ENCODE measurements at places on chromosomes 7 and 10.

GRCh38 chr7:150363370-150363769, 5.3 kb upstream of the REPIN1 start:
- no peak for DNase-seq

- DNase-seq: no peak
These were observed 92.9 kb downstream of the CELF2 start for GRCh38 chr10:11110539-11110938.

- DNase-seq: no peak
These were observed 502.4 kb downstream of the GRM8 start for GRCh38 chr7:126750207-126750911.

- DNase-seq: no peak
These were observed 34.8 kb upstream of the SH2D4B start for GRCh38 chr10:80502621-80503583.

DNA sequence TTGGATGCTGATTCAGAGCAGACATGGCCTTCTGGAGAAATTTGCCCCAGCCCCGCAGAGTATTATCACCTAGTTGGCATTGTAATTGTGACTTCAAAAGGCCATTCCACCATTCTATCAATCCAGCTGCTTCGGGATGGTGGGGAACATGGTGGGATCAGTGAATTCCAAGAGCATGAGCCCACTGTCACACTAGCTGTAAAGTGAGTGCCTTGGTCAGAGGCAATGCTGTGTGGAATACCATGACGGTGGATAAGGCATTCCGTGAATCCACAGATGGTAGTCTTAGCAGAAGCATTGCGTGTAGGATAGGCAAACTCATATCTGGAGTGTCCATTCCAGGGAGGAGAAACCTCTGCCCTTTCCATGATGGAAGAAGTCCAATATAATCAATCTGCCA, 13.3 kb upstream of the TMEM248 start:
- DNase-seq: no peak

- no peak for DNase-seq
These were observed 4.5 kb downstream of the NEUROG3 start for GRCh38 chr10:69568472-69569395.

DNA sequence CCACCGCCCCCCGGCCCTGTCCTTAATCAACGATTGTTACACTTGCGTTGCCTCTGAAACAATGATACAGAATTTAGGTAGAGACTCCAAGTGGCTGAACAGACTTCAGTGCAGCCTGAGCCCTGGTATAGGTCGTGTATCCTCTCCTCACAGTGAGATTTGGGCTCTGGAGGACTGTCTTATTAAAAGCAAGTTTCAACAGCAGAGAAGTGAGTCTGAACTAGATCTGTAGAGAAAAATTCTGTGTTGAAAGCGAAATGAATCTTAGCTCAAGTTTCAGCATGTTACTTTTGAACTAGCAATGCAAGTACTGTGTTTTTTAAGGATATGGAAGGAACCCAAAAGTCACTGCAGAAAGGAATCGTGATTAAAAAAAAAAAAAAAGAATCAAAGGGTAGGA, 103.1 kb downstream of the HOXA1 start:
- no peak for DNase-seq

DNA sequence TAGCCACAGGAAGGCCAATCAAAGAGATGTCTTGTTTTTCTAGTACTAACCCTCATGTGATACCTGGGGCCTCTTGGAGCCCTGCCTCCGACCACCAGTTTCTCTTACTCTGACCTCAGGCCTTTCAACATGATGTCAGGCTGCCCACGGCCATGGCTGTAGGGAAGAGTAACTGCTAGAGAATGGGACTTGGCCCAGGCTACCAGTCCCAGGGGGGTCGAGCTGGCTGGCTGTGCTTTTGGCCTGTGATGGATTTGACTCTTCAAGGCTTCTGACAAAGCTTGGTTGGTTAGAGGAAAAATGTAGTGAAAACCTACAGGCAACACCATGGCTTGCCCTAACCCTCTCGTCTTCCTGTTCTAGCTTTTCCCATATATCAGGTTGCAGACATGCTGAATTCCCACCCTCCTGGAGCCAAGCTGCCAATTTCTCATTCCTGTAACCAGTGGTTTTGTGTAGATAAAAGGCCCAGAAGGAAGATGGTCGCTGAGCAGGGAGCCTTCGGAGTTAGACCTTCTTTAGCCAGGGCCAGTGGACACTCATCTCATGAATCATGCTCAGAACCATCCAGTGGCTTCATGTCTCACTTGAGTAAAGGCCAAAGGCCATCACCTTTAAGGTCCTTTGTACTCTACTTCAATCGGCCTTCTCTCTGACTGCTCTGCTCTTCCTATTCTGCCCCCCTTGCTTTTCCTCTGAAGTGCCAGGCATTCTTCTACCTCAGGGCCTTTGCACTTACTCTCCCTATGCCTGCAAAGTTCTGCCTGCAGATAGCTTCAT, 19.7 kb downstream of the SUFU start:
- DNase-seq: no peak

- DNase-seq: no peak
These were observed 337.2 kb downstream of the C7orf25 start for GRCh38 chr7:42574685-42575084.

GRCh38 chr7:26619348-26619984, 244.9 kb downstream of the SKAP2 start:
- no peak for DNase-seq

DNA sequence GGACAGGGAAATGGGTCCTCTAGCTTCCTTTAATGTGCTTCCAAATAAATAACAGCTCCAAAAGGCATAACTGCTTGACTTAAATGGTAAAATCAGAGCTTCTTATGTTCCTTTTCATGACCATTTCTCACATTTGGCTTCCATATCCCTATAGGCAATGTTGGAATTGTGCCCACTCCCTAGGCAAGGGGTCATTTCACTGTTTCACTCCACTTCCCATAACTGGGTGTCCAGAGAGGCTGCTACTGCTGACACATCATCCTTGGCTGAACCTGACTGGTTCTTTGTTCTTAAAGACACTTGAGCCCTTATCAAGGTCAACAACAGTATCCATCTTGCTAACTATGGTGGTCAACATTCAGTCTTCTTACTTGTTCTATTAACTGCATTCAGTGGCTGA, 37.1 kb downstream of the PRTFDC1 start:
- DNase-seq: no peak

GRCh38 chr7:2807845-2808772, 36.0 kb downstream of the GNA12 start:
- no peak for DNase-seq

- no peak for DNase-seq
These were observed 224.2 kb upstream of the AUTS2 start for GRCh38 chr7:69374044-69374425.

DNA sequence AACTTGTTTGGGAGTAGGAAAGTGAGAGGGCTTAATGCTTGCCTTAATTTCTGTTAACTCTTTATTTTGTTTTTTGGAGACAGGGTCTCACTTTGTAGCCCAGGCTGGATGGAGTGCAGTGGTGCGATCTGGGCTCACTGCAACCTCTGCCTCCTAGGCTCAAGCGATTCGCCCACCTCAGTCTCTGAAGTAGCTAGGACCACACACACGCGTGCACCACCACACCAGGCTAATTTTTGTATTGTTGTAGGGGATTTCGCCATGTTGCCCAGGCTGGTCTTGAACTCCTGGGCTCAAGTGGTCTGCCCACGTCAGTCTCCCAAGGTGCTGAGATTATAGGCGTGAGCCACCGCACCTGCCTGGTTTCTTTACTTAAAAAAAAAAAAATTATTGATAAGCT, 1.9 kb downstream of the PPP2R2D start:
- DNase-seq: no peak

GRCh38 chr7:118026791-118027190, 153.6 kb upstream of the CTTNBP2 start:
- no peak for DNase-seq

DNA sequence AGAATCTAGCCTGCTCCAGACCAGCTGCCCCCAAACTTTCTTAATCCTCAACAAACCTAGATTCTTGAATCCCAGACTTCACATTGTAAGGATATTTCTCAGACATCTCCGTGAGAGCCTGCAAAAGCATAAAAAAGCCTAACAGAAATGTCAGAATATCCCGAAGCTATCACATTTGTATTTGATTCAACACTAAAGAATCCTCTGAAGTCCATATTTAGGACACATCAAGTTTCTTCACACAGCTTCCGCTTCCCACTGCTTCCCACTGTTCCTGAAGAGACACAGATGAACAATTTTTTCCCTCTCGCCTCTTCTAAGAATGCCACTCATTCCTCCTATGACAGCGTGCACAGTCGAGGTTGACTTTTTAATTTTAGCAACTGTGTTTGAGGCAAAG, 396.2 kb upstream of the IGFBP3 start:
- no peak for DNase-seq

DNA sequence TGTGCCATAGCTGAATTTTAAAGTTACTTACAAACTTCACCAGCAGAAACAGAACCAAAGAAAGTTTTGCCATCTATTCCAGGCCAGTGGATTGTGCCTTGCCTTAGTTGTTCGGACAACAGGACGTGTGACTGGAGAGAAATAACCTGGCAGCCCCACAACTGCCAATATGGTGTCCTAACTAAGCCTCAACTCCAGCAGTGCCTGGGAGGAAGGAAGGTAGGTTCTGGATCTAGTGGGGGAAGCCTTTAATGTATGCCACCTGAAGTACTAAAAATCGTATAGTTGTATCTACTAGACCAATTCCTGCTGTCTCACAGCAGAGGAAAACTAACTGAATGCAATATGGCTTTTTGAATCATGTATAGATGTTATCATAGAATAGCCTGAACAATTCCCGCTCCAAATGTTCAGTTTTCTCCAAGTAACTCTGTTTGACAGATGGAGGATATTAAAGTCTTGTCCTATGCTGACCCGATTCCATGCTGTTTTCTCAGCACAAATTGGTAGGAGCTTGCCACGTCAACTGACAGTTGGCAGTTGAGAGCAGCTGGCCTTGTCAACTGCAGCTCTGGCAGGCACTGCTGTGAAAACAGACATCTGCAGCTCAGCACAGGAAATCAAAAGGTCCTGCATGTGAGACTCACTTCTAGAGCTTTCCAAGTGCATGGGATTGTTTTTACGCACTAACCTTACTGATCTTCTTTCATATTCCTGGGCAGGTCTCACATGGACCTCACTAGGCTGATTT, 84.5 kb upstream of the WNT16 start:
- peak; percentile 1 for DNase-seq

GRCh38 chr7:92652536-92652935, 62.3 kb upstream of the FAM133B start:
- no peak for DNase-seq

- no peak for DNase-seq
These were observed 280.2 kb downstream of the GRID1 start for GRCh38 chr10:86086418-86086817.

- no peak for DNase-seq
These were observed 358.7 kb downstream of the ELMO1 start for GRCh38 chr7:37089972-37090371.

GRCh38 chr10:121340271-121340831, 257.9 kb downstream of the FGFR2 start:
- DNase-seq: no peak

- DNase-seq: peak; percentile 41
These were observed 327.5 kb upstream of the PLXDC2 start for GRCh38 chr10:19488592-19489280.

DNA sequence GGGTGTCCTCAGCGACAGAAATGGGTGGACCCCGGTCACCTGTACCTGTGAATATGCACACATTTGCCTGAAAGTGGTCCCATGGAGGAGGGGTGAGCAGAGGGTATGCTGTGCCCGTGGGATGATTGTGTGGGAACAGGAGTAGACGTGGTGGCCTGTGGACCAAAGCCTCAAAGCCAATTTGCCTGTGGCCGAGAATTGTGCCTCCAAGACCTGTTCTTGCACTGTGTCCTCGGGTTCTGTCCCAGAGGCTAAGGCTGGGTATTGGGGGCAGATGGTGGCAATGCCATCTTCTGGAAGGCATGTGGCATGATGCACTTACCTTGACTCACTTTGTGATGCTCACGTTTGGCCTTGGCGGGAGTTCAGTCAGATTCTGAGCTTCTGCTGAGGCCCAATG, 351.0 kb downstream of the TCERG1L start:
- no peak for DNase-seq

DNA sequence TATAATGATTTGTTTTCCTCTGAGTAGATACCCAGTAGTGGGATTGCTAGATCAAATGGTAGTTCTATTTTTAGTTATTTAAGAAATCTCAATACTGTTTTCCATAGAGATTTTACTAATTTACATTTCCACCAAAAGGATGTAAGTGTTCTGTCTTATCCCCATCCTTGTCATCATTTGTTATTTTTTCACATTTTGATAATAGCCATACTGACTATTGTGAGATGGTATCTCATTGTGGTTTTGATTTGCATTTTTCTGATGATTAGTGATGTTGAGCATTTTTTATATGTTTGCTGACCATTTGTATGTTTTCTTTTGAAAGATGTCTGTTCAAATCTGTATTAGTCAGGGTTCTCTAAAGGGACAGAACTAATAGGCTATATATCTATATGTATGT, 160.0 kb upstream of the TMEM229A start:
- DNase-seq: no peak

GRCh38 chr7:266851-267840, 22.8 kb upstream of the FOXL3 start:
- DNase-seq: peak; percentile 54

DNA sequence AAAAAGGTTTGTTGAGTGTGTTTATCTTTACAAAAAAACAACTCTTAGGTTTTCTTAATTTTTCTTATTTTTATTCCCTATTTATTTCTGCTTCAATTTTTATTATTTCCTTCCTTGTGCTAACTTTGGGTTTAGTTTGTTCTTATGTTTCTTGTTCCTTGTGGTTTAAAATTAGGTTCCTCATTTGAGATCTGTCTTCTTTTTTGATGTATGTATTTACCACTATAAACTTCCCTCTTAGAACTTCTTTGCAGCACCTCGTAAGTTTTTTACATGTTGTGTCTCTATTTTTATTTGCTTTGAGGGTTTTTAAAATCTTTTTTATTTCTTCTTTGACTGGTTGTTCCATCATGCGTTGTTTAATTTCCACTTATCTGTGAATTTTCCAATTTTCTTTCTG, 1217.1 kb upstream of the CELF2 start:
- no peak for DNase-seq

DNA sequence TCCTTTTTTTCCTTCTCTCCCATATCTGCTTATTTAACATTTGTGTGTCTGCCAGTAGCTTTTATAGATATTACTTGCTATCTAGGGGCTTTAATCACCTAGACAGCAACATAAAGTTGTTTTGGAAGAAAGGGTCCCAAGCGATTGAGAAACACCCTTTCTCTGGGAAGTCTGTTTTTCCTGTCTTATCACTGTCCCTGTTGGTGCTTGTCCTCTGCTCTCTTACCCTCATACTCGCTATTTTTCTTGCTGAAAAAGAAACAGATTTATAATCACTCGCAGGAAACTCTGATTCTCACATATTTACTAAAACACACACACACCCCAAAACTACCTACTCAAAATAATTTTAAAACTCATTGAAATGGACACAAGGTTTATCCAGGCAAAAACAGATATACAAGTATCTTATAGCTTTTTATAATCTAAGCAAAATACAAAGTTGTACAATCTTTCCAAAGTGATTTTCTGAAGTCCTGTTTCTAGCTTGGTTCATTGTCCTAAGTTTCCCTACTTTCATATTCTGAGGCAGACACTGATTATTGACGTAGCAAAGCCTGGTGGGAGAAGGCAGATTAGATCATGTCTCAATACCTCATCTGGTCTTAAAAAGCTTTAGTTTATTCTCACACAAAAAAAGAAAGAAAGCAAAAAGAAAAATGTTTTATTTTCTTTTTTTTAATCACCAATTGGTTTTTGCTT, 157.3 kb downstream of the CACNA2D1 start:
- peak; percentile 62 for DNase-seq

- DNase-seq: peak; percentile 89
These were observed 3.9 kb downstream of the LFNG start for GRCh38 chr7:2523461-2523936.

Measured in NCI-H146 (cell line).